ENCODE measurements at places on chromosomes 6 and 20.
A peak's percentile ranks its signal among the peaks of the same experiment; 100 is the strongest.

DNA sequence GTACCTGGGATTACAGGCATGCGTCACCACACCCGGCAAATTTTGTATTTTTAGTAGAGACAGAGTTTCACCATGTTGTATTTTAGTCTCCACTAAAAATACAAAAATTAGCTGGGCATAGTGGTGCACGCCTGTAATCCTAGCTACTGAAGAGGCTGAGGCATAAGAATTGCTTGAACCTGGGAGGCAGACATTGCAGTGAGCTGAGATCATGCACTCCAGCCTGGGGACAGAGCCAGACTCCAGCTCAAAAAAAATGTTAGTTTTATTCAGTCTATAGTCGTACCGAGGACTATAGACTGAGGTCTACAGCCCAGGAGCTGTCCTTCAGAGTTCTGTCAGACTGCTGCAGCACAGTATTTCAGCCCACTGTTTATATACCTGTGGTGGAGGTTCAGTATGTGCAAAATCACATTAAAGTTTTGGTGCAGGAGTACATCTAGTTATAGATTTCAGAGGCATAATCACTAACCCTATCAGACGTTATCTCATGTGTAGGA lies 3.6 kb upstream of the CASP8AP2 start:
- no peak for DNase-seq

- peak; percentile 48 for DNase-seq
These were observed 5.1 kb downstream of the GABBR1 start for GRCh38 chr6:29627755-29628418.

- no peak for DNase-seq
These were observed 19.7 kb downstream of the NINL start for GRCh38 chr20:25565578-25566157.

DNA sequence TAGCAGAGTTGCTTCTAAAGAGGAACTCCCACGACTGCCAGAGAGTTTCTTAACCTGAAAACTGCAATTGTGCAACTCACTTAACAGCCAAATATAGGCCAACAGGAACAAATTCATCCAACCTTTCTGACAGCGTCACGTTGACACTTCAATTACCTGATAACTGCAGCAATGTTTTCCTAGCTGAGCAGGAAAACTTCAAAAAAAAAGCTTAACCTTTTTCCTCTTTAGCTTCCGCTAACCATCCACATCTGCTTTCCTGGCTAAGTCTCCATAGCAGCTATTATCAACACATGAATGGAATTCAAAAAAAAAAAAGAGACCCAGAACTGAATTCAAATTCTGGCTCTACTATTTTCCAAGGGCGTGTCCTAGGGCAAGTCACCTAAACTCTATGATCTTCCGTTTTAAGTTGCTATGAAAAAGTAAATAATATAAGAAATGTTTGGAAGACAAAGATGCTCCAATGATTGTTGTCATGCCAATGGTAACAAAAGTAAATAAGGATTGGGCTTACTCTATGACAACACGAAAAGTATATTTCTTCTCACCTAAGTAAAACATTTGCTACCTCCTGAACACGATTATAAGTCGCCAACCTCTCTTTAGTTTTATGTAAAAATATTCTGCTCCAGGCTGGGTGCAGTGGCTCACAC lies 524.6 kb upstream of the JARID2 start:
- DNase-seq = no peak

DNA sequence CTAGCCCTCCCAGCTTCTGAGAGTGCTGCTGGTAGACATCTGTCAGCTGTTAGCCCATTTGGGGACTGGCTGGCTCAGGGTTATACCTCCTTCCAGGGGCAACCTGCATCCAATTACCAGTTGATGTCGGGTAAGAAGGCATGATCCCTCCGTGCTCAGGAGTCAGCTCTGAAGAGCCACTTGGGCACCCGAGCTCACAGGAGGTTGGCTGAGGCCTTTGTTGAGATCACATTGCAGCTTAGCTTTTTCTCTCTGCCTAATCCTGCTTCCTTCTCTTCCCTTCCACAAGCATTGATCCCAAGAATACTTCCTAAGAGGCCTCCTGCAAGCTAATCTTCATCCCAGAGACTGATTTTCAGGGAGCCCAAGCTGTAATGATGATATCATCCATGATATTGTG lies 35.5 kb downstream of the SCP2D1 start:
- no peak for DNase-seq

DNA sequence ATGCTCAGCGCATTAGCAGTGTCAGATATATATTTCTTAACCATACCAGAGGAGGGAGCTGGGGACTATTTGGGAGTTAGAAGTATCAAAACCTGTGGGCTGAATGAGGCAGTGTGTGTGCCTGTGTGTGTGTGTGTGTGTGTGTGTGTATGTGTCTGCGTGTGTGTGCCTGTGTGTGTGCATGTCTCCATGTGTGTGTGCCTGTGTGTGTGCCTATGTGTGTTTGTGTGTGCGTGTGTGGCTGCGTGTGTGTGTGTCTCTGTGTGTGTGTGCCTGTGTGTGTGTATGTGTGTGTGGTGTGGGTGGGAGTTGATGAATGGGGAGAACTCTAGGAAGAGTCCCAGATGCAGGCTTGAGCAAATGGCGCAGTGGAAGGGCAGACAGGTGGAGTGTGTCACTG lies 92.9 kb downstream of the PAX1 start:
- DNase-seq = no peak

DNA sequence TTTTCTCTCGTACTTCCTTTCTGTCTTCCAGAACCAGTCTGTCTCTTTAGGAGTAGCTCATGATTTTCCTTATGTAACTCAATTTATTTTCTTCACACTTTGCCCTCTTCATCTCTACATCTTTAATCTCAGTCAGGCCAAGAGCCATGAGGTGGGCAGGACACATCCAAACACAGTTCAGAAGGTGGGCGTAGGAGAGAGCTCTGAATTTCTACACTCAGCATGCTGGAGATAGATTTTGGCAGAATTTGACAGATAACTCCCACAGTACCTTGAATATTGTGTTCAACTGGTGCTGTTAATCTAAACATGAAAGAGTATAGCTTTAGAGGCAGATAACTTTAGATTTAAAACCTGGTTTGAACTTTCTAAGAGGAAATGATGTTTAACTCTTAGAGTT lies 23.8 kb upstream of the ZBTB24 start:
- no peak for DNase-seq

- no peak for DNase-seq
These were observed 97.2 kb downstream of the DACT2 start for GRCh38 chr6:168222115-168223043.

- DNase-seq = no peak
These were observed 465.9 kb downstream of the KIF16B start for GRCh38 chr20:16107172-16107870.

DNA sequence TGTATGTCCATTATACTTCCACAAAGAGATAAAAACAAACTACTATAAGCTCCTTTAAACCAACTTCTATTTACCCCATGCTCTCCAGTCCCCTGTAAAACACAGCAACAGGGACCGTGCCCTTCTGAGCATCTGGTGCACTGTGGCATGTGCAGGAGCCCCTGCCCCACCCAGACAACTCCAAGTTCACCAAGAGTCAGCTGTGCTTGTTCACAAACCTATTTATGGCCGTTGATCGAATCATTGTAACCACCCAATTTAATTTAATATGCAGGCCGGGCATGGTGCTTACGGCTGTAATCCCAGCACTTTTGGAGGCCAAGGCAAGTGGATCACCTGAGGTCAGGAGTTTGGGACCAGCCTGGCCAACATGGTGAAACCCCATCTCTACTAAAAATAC lies 13.7 kb upstream of the BLCAP start:
- DNase-seq = no peak

All from stimulated activated naive CD4-positive, alpha-beta T cell (primary cell).